ENCODE measurements at places on chromosomes 11 and 22. TPM values are rescaled to one million over a fixed set of nuclear protein-coding genes. Genes with fewer than 3 reads are reported as not detected.

FAT3 gene
- total RNA-seq = not detected

ADORA2A gene
- 19.7 TPM for total RNA-seq

FAM180B gene
- total RNA-seq = 0.15 TPM

PRG2 gene
- total RNA-seq = 0.68 TPM

MRGPRX4 gene
- not detected for total RNA-seq

UPK3A gene
- not detected for total RNA-seq

SEPTIN3 gene
- total RNA-seq = 2.8 TPM

DDX17 gene
- total RNA-seq = 521 TPM

OR5A1 gene
- total RNA-seq = not detected

OR9Q2 gene
- total RNA-seq = not detected

MAPK8IP2 gene
- 0.15 TPM for total RNA-seq

TSGA10IP gene
- total RNA-seq = not detected

CCDC81 gene
- 0.45 TPM for total RNA-seq

ALKBH3 gene
- total RNA-seq = 32.0 TPM

SYT12 gene
- not detected for total RNA-seq

B3GAT1 gene
- total RNA-seq = 10.5 TPM

APOL4 gene
- total RNA-seq = 7.6 TPM

DRICH1 gene
- 0.48 TPM for total RNA-seq

KCNK4 gene
- 0.15 TPM for total RNA-seq

MMP13 gene
- total RNA-seq = not detected

MEI1 gene
- 75.5 TPM for total RNA-seq

OR51E1 gene
- total RNA-seq = not detected

DAGLA gene
- total RNA-seq = 0.13 TPM

ZNRD2 gene
- 27.8 TPM for total RNA-seq

Data from activated CD4-positive, alpha-beta memory T cell treated with anti-CD3 and anti-CD28 coated beads, Interleukin-2, amount 10 ng/mL, durations not matched to agents 7 days and 5 days (primary cell).